ENCODE measurements at places on chromosomes 5 and 9.

- DNase-seq = no peak
Measured at GRCh38 chr5:87686975-87687374, 274.2 kb upstream of the CCNH start.

DNA sequence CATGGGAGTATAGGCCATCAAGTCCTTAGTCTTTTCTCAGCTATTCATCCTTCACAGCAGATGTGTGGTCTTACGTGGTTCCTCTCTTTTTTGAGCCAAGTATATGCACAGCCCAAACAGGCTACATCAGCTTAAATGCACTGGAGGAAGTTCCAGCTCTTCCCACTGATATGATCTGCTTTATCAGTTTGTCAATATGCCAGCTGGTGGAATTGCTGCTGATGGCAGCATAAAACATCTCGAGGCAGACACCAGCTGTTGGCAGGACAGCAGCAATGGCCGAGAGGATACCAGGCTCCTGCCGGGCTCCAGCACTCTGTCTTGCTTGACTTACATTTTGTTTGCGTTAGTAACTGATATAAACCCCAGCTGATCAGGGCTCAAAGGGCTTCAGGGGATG, 143.4 kb downstream of the TENT4A start:
- DNase-seq = no peak

DNA sequence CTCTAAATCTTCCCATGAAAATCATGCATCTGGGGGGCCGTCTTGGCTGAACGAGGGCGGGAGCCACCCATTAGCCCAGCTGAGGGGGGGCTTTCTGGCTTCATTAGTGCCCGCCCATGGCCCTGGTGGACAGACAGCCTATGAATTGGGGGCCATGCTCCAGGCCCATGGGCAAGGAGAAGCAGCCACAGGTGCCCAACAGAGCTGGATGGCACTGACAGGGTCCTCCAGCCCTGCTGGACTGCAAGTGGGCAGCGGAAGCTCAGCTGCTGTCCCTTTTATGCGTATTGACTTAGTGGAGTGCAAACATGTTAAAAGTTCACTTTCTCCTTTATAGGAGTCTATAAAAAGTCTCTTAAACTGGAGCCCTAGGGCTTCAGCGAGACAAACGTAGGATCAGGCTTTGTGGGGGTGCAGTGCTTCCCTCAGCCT, 75.3 kb downstream of the MACROH2A1 start:
- DNase-seq = no peak

DNA sequence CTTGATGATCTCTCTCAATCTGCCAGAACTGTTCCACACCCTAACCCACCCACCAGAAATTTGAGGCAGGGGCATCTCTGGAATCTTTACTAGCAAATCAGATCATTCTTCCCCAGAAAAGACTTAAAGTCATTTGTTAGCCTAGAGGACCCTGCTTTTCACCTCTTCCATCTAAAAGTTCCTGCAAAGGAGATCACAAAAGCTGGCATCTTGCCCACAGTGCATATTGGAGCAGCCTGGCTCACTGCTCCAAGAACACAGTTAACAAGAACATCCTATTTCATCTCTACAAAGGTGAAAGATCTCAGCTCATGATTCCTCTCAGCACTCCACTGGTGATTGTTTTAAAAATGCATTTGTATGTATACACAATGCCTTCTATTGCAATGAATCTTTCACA, 36.3 kb downstream of the GABRP start:
- DNase-seq = no peak

GRCh38 chr5:72107131-72107900, at the start of gene MAP1B:
Gene MAP1B (plus strand): TSS chr5:72107475. CDS start chr5:72107532, 57 bp downstream.
- peak; percentile 61 for DNase-seq

GRCh38 chr9:120386390-120387131, 193.4 kb downstream of the CDK5RAP2 start:
- no peak for DNase-seq

GRCh38 chr5:106142116-106142515, 1528.6 kb downstream of the EFNA5 start:
- DNase-seq = no peak

- DNase-seq = no peak
Measured at GRCh38 chr9:36445800-36446361, 45.8 kb upstream of the RNF38 start.

DNA sequence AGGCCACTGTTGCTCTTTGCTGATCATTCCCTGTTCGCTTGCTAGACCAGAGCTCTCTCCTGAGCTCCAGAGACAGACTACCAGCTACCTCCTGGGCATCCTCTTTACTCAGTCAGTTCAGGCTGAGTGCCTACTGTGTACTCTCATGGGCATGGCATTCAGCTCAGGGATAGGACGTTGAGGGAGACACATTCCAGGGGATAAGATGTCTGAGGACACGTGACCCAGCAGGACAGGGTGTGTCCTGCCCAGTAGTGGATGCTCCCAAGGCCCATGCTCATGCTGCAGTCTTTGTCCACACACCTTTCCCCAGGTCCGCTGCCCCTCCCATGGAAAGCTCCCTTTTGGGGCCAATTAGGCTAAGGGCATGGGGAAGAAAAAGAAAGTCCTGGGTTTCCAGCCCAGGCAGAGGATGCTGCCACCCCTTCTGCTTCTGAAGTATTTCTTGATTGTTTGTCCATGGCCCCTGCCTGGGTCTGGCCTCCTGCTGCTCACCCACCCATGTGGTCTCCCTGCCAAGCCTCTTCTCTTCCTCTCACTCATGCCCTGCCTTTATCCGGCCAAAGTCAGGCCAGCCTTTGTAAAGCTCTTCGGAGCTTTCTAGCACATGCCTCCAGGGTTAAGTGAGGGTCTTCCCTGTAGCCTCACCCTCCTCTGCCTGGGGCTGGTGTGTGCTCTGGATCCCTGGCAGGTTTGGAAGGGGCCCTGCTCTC, 60.5 kb upstream of the PITX1 start:
- no peak for DNase-seq

DNA sequence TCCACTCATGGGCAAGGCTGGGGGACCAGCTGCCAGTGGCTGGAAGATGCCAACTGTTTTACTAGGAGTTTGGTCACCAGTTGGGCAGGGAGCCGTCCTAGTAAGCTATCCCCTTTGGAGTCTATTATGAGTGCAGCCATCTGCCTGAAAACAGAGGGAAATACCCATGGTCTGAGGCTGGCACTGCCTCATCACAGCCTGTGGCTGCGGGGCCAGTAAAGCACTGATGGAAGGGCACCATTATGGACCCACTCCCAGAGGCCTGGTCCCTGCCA, 187.2 kb upstream of the PANK3 start:
- DNase-seq = no peak

DNA sequence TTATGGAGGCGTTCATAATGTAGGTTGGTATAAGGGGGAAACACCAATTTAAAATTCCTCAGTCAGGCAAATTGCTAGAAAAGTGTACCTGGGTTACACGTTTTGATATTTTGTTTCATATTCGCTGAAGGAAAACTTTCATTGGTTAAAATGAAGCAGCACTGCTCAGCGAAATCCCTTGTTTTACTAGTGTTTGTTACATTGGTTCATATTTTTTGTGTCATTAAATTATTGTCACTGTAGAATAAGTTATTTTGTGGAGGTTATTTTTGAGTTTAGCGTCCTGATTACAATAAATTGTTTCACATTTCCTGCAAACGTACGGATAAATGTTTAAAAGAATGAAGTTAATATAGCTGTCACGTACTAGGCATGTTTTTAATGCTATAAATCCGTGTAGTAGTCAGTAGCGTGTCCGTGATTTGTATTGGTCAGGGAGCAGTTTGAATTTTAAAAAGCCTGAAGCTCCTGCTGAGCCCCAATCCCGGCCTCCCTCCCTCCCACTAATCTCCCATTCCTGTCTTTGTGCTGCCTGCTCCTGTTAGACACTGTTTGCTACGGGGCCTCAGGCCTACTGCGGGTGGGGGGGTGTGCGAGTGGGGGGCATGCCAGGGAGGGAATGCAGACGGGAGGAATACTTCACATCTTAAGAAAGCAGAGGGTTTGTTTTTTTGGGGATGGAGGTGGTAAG, 2.0 kb downstream of the NIPBL start:
- peak; percentile 66 for DNase-seq

DNA sequence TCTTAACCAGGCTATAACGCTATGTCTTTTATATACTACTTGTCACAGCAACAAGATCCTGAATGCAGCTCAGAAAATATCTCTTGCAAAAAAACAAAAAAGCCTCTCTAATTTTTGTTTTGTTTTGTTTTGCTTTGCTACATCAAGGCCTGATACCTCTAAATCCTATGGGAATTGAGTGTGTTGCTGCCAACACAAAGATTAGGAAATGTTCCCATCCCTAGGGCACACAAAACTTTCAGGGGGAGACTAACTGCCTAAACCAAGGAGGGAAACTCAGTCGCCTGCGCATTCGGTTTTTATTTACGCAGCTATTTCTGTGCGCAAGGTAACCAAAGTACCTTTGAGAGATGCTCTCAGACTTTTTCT, 1.7 kb downstream of the SSBP2 start:
- DNase-seq = no peak

GRCh38 chr5:178192244-178192643, 5.1 kb upstream of the GMCL2 start:
- no peak for DNase-seq

GRCh38 chr5:167945542-167946384, 345.7 kb upstream of the WWC1 start:
- DNase-seq = no peak

DNA sequence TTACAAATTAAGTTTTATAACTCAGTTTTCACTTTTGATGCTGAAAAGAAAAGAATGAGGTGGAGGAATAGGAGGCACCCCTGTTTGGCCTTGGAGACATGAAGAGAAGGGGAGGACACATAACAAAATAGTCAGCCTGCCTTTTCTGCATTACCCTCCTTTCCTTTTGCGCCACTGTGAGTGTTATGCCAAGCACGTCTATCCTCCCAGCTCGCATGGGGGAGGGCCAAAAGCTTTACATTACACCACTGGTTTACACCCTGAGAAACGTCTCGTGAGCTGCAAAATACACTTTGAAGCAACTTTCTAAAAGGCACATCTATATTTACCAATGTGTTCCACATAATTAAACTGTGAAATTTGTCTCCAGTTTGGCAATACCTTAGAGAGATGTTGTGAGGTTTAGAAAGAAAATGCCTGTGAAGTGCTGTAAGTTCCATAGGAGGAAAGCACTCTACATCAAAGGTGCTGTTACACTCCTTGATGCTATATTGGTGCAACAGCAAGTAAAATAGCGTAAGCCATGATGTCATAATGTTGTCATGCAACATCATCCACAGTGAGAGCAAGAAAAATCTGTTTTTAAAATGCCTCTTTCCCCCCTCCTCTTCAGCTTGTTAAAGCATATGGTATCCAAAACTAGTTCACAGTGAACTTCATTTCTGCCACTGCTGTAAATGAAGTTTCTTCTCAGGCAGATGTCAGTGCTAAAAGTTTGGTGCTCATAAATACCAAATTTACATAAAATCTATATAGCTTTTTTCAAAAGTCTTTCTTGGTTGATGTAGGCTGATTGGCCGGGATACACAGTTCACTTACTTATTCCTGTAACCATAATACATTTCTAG, 50.3 kb downstream of the CETN3 start:
- DNase-seq = no peak

DNA sequence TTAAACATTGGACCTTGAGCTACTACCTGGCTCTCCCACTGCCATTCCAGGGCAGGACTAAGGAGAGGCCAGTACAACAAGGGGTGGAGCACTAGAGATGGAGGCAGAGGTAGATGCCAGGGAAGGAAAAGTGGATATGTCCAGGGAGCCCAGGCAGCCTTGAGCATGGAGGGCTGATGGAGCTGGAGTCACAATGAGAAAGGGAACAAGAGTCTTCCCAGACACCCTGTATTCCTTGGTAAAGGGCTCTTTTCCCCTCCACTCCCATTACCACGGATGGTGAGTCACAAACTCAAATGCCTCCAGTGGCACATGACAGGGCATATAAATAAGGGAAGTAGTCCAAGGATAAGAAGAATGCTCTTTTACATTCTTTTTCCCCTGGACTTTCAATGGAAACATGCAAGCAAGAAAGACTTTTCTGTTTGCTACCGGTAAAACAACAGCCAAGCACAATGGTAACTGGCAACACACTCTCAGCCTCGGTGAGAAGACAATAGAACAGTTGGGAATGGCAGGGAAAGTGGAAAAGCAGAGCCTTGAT, 16.7 kb downstream of the ERAP1 start:
- no peak for DNase-seq

DNA sequence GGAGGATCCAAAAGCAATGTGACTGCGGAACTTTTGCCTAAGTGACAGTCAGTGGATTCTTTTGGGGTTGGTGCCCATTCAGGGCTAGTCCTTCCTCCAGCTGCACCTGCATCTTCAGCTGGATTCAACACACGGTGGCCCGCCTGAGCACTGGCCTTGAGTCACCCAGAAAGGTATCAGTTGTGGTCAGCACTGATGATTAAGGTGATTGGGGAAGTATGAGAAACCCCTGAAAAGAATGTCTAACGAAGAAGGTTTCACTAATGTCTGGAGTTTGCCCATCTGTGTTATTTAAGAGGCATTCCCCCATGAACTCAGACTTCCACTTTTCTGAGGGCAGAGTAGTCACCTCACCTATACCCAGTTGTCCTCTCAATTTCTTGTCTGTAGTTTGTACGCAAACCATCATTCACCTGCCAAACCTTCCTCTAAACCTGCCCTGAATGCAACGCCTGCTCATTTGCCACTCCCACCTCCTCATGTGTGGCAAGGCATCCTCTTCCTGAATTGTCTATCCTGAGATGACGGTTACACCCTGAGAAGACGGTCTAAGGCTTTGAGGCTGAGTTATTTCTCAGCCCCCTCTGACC, 27.2 kb downstream of the CSF2 start:
- no peak for DNase-seq

DNA sequence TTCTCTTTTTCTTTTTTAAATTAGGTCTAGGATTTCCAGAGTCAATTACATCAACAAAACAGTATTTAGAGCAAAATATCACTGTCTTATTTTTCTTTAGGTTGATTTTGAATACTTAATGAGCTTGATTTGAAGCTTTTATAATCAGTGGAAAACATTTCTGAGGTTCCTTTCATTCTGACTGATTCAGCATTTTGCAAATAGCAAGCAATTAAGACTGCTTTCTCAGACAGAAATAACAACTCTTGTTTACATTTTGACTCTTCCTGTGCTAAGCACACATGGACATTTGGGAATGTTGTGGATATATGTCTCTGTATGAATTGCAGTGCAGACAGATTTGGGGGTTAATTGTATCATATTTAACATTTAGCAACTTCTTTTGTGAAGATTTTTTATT, 22.2 kb upstream of the MCCC2 start:
- no peak for DNase-seq

DNA sequence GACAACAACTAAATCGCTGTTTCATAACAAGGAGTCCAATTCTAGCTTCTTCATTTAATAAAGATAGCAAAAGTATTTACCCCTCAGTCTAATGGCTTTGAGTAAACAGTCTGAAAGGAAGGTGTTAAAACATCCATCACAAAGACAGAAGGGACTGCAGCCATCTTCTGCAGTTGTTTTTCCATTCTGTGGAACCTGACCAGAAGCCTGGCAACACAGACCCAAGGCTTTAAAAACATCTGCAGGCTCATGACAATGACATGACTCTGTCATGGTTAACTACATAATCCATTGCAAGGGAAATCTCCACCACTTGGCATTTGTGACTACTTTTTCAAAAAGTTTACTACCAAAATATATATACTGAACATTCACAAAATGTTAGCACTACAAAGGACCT, 51.9 kb downstream of the ELL2 start:
- no peak for DNase-seq

Data from HEK293T (cell line).